Activated gamma-delta T cell treated with anti-CD3 and anti-CD28 coated beads, Interleukin-2, amount 50 U/mL, for 16 hours (primary cell): ENCODE measurements at places on chromosomes 1 and 21.

GRCh38 chr1:156623946-156624813 is 5.0 kb downstream of the HAPLN2 start:
- DNase-seq = peak; percentile 16

GRCh38 chr1:245984390-245985155 is 522.5 kb downstream of the SMYD3 start:
- no peak for DNase-seq

DNA sequence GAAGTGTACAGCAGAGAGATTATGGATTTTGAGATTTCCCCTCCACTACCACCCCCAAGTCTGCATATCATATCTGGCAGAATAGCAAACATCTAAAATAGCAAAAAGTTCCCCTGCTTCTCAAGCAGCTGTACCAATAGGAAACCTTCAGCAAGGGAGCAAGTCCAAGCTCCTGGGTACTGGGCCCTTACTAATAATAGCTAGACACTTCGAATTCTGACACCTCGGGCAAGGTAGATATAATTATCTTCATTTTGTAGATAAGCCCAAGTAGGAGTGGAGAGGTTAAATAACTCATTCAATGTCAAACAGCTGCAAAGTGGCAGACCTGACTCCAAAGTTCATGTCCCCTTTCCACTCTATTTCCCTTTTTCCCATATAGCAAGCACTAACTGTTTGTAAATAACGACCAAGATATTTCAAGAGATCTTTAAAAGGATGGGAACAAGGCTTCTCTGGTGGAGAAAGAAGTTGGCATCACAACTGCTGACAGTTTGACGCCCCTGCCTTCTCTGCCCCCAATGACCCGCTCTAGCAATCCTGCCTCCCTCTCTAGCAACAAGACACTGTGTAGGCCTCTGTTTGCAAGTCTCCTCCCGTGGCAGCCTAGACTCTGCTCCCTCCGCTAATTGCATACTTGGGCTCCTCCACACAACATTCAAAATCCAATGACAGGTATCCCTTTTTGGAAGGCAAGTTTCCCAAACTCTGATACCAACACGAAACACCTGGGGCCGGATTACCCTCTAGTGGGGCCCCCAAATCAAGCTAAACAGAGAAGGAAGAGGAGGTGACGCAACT is 18.7 kb upstream of the ADAR start:
- no peak for DNase-seq

DNA sequence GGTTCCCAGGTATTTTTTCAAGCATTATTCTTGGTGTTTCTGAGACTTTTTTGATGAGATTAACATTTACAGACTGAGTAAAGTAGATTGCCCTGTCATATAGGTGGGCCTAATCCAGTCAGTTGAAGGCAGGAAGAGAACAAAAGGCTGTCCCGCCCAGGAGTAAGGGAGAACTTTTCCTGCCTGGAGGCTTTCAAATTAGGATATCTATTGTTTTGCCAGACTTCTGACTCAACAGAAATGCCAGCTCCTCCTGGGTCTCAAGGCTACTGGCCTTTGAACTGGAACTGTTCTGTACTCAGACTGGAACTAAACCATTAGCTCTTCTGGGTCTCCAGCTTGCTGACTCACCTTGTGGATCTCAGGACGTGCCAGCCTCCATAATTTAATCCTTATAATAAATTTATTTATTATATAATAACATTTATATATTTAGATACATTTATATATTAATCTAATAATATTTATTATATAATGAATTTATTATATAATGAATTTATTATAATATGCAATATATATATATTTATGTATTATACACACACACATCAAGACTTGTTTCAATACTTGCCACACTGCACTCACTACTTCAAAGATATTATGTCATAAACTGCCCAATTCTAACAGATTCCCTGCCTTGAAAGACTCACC is 510.8 kb upstream of the B3GALT2 start:
- DNase-seq = no peak

DNA sequence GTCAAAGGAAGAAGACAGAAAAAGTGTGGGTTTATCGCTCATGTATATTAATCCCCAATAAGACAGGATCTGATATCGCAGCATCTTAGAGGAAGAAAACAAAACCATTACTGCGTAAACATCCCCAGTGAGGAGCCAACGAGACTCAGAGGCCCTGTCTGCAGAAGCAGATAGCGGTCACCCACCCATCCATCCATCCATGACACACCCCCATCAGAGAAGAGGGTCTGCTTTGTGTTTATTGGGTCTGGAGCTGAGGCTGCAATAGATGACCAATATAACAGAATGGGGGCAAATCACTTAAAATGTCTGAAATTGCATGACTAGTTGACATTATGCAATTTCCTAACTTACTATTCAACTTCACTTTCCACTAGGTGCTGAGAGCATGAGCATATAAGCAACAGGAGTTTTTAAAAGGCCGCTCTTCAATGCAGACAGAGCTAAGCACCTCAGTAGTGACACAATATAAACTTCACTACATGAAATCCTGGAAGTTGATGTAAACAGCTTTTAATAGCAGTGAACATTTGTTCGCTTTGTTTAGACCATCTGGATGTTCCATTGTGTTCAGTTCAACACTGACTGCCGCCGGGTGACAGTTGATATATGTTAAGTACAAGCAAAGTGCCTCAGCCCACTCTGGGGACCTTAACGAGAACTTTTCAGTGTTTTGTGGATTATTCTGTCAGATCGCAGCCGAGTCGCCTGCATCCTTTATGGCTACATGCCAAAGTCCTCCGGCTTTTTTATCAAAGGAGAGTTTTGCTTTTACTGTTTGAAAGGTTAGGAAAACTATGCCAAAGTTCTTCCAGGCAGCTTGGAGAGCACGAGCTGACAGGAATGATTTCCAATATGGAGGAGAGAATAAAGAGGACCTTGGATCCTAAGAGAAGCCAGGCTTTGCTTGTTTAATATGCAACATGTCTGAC is 167.5 kb downstream of the ZNF281 start:
- no peak for DNase-seq

- DNase-seq = no peak
Observed at GRCh38 chr1:89598450-89599331, 34.2 kb upstream of the LRRC8C start.

GRCh38 chr1:231806623-231807495 is 180.3 kb downstream of the DISC1 start:
- DNase-seq = no peak

DNA sequence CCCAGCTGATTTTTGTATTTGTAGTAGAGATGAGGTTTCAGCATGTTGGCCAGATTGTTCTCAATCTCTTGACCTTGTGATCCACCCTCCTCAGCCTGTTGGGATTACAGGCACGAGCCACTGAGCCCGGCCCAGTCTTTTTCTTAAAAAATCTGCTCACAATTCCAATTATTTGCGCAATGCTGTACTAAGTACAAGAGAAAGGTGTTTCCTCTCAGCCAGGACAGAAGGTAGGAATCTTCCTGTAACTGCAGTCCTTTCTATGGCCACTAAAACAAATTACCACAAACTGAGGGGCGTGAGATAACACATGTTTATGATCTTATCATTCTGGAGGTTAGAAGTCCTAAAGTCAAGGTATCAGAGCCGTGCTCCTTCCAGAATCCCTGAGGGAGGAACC is 6.9 kb upstream of the CBR3 start:
- no peak for DNase-seq

- no peak for DNase-seq
Observed at GRCh38 chr1:24206083-24206464, 19.0 kb upstream of the IFNLR1 start.

GRCh38 chr1:86477256-86477655 is 8.5 kb downstream of the CLCA1 start:
- no peak for DNase-seq

DNA sequence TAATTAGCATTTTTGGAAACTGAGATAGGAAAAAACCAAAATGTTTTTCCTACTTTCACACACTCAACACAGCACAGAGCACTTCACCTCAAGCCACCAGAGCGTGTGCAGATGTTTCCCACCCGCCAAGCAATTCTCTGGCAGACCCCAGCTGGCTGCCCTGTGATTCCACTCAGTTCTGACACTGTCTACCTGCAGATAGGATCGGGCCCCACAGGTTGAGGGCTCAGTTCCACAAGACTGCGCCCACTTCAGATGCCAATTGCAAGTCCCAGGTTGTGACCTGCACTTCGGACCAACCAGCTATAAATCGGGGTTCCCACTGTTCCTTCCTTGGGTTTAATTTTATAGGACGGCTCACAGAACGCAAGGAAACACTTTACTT is 9.9 kb downstream of the KIAA1614 start:
- DNase-seq = no peak

GRCh38 chr1:116177861-116178260 is 66.7 kb downstream of the MAB21L3 start:
- DNase-seq = no peak

GRCh38 chr1:9111957-9112356 is 16.9 kb downstream of the GPR157 start:
- no peak for DNase-seq

GRCh38 chr21:16193496-16194094 is 463.8 kb downstream of the USP25 start:
- no peak for DNase-seq

- no peak for DNase-seq
Observed at GRCh38 chr1:155717041-155717440, 28.1 kb downstream of the DAP3 start.

DNA sequence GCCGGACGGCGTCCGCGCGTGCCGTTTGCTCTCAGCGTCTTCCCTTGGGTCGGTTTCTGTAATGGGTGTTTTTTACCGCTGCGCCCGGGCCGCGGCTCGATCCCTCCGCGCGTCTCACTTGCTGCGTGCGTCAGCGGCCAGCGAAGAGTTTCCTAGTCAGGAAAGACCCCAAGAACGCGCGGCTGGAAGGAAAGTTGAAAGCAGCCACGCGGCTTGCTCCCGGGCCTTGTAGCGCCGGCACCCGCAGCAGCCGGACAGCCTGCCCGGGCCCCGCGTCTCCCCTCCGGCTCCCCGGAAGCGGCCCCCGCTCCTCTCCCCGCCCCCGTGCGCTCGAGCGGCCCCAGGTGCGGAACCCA is 159.8 kb downstream of the RUNX1 start:
- peak; percentile 45 for DNase-seq

GRCh38 chr1:19369396-19370090 is 57.4 kb downstream of the SLC66A1 start:
- DNase-seq = no peak

DNA sequence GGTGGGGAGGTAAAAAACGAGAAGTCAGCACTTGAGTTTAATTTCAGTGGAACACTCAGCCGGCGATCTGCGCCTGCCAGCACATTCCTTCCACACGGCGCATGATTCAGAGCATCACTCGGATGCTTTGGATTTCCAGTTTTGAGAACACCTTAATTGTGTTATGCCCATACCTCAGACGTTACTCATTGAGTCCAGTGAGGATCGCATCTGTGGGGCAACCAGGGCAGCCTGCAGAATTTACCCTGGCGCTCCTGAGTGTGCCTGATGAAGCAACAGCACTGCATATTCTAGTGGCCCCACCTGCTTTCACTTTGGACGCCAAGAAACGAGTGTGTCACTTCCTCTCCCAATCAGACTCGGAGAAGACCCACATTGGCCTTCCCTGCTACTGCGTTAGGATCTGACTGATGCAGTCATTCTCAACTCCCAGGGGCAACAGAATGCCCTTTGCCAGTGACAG is 19.9 kb downstream of the FAM89A start:
- DNase-seq = no peak
